ENCODE measurements at places on chromosomes 3 and 15.

DNA sequence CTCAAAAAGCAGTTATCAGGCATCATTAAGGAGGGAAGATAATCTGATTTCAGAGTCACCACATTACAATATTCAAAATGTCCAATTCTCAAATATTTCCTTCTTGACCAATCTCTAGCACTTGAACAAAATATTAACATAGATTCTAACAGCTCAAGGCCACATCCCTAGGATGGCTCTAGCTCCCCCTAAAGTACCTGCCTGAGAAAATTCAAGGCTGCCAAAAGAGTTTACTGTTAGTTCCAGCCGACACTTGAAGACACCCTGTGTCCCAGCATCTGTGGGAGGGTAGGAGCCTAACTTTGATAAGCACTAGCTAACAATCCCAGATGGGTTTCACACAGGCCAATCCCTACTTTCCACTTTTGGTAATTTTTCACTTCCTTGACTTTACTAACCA lies 10.4 kb downstream of the NSMCE3 start:
- no peak for DNase-seq

- no peak for DNase-seq
Observed at GRCh38 chr3:31876331-31876730, 104.7 kb downstream of the OSBPL10 start.

GRCh38 chr3:20097015-20097414 lies 56.8 kb downstream of the KAT2B start:
- DNase-seq, result no peak

DNA sequence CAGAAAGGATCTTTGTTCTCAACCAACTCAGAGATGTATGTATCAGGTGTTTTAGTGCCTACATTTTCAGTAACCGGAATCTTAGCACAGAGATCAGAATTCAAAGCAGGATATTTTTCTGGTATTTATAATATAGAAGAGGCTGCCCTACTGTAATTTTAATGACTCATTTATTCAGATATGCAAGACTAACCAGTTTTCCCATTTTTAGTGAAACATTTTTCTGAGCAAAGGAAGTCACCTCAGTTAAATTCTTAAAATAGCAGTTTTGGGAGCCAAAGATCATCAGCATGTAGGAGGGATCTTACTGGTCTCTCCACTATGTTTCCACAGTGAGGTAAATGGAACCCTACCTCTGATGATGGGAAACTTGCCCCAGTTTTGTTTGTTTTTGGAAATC lies 42.0 kb downstream of the SRP14 start:
- DNase-seq, result no peak

GRCh38 chr3:175246234-175246633 lies 387.1 kb downstream of the NAALADL2 start:
- no peak for DNase-seq
